ENCODE measurements at places on chromosomes 4 and X.

DNA sequence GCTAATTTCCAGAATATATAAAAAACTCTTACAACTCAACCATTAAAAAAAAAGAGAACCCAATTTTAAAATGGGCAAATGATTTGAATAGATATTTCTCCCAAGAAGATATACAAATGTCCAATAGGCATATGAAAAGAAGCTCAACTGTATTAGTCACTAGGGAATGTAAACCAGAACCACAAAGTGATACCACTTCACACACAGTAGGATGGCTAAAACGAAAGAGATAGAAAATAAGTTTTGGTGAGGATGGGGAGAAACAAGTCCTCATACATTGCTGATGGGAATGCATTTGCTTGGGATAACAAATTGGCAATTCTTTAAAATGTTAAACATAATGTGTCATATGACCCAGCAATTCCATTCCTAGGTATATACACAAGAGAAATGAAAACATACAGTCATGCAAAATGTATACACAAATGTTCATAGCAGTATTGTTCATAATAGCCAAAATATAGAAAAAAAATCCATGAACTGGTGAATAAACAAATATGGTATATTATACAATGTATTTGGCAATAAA lies 5.7 kb downstream of the TCEAL3 start:
- DNase-seq: no peak

DNA sequence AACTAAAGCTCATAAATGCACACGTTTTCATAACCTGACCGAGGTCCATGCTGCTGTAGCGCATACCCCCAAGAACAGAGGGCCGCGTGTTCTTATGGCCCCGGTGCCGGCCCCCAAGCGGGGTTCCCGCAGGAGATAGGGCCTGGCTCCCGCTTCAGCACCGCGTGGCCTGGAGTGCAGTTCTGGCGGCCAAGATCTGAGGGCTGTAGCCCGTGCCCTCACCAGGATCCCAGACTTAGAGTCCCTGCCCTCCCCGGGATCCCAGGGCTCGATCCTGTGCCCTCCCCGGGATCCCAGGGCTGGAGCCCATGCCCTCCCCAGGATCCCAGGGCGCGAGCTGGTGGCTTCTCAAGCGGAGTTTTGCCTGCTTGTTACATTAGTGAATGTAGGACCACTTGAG lies 1.0 kb upstream of the GRPEL1 start:
- DNase-seq: no peak

DNA sequence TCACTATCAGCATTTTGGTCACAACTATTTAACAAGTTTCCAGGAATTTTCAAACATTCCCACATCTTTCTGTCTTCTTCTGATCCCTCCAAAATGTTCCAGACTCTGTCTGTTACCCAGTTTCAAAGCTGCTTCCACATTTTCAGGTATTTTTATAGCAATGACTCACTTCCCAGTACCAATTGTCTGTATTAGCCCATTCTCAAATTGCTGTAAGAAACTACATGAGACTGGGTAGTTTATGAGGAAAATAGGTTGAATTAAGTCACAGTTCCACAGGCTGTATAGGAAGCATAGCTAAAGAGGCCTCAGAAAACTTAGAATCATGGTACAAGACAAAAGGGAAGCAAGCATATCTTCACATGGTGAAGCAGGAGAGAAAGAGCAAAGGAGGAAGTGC lies 475.0 kb upstream of the PCDH7 start:
- no peak for DNase-seq

- DNase-seq: no peak
Measured at GRCh38 chrX:135389717-135390116, 32.0 kb upstream of the SMIM10L2A start.

- DNase-seq: no peak
Measured at GRCh38 chrX:45712067-45712466, 511.4 kb upstream of the DIPK2B start.

- no peak for DNase-seq
Measured at GRCh38 chr4:87567191-87567590, 38.0 kb upstream of the SPARCL1 start.

DNA sequence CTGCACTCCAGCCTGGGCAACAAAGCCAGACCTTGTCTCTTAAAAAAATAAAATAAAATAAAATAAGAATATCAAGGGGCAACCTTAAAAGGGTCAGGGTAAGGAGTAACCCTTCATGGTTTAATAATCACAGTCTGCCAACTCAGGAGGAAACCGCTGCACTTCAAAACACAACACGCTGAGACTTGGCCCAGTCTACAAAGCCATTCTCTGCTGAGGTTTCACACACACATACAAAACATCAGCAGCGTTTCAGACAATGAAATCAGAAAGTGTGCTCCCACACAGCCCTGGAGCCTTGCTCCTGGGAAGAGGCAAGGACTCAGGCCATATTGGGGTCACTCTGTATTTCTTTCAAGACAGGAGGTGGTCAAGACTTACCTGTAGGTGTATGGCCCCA lies 18.3 kb downstream of the SCARB2 start:
- no peak for DNase-seq

DNA sequence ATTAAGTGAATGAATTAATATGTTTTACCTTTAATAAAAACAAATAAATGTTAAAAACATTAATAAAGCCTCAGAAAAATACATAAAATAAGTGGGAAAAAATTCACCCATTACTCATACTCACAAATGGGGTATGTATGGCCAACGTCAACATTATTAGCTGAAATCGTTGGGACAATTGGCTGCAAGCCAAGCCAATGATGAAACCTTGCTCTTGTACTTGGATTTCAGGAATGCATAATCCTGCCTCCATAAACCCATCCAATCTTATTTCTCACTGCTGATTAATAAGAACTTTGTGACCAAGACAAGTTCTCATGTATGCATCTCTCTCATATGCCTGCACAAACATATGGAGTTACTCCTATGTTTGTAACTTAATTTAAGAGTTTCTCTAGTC lies 35.3 kb upstream of the ADAMTS3 start:
- no peak for DNase-seq

GRCh38 chr4:84063619-84064018 lies 435.5 kb downstream of the NKX6-1 start:
- no peak for DNase-seq

- DNase-seq: no peak
Measured at GRCh38 chr4:23782778-23783437, 106.9 kb downstream of the PPARGC1A start.

- DNase-seq: no peak
Measured at GRCh38 chr4:26984896-26985295, 124.3 kb downstream of the STIM2 start.

DNA sequence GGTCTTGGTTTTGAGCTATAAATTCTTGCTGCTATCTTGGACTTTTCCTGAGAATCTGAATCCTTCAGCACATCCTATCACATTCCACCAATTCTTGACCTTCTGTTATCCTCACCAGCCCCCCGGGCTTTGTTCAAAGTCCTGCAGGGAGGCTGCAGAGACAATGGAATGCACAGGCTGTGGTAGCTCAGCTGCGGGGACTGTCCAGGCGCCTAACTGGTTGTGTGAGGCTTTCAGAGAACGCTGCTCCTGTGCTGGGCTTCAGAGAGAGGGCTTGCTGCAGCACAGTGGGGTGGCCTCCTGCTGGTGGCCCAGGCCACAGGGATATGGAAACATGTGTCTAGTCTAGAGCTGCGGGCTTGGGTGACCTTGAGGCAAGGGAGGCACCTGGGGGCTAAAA lies 196.3 kb upstream of the GATB start:
- no peak for DNase-seq

DNA sequence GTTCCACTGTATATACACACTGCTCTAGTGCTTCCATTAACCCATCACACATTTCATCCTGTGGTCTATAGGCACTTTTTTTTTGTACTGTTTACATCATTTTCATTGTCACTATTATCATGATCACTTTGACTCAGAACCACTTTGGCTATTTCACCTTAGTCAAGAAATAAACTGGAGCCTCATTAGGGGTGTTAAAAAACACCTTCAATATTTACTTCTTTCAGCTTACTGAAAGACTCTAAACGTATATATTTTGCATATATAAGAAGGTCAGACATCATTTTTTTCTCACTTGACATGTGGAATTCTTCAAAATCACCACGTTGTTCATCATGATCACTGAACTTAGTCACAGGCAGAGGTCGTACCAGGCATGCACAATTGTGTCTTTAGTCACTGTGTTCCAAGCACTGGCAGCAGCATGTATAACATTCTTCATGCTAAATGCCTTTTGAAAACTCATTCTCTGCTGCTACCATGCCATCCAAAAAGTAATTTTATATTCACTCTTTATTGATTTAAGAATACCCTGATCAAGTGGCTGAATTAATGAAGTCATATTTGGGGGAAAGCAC lies 229.2 kb upstream of the ARSJ start:
- no peak for DNase-seq

DNA sequence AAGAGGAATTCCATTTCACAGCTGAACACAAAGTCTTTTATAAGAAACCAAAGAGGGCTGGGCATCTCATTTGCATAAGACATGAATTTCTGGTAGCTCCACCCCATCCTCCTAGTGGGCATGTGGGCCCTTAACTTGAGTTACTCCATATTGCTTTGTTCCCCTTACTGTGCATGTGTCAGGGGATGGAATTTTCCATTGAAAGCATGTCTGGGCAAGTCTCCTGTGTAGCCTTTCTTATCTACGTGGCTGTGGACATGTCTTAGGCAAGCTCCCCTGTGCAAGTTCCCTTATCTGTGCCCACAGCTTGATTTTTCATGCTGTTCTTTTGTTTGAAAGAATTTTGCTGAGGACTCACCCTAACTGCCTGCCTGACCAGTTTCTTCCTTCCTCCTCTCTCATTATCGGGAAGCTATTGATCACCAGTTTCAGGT lies 123.5 kb upstream of the JADE1 start:
- DNase-seq: no peak

DNA sequence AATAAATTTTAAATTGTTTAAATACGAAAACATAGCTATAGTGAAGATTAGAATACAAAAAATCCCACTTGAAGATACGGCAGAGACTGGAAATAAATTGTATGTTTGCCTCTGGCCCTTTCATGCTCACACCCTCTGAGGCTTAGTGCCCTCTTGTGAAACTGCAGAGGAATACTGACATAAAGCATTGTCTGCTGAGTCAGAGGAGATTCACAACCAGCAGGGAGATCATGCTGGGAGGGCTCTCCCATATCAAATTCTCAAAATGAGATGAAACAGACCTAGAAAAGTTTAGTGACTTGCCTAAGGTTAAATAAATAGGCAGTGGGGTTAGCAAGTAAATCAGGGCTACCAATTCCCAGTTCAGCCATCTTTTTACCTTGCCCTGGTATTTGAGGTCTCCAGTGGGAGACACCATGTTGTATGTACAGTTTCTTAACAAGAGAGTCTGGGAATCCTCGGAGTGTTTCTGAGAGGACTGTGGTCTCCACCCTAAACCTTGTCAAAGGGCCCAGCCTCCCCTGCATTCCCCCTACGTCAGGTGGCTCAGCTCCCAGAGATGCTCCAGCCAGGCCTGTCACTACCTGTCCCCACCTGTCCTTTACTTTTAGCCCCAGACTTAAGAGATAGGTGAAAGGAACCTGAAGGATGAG lies 581.4 kb upstream of the DIPK2B start:
- no peak for DNase-seq

DNA sequence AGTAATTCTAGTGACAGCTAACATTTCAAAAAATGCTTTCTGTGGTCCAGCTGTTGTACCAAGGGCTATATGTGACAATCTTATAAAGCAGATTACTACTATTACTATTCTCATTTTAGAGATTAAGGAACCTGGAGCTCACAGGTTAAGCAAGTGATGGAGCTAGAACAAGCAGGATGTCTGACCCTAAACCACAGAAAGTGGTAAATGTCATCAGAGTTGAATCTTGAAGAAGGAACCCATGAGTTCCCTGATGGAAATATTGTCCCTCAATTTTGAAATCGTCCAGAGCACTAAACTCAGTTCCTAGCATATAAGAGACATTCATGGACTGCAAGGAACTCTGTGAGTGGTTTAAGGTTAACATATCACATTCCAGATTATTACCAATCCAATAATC lies 214.0 kb downstream of the APBB2 start:
- no peak for DNase-seq

DNA sequence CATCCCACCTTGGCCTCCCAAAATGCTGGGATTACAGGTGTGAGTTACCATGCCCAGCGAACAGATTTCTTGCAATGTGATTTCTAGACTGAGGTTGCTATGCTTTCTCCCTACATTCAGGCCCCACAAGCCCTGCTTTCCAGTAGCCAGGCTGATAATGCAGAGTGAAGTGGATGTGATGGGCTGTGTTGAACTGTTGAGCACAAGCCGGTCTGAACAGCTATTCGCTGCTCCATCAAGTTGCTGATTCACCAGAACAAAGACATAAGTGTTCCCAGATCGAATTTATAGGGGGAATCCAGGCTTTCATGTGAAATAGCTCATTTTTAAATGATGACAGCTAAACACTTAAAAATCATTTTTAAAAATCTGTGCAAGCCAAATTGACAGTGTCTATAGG lies 8.0 kb downstream of the NIPAL1 start:
- DNase-seq: no peak

GRCh38 chr4:185640811-185641675 lies 105.7 kb upstream of the PDLIM3 start:
- no peak for DNase-seq

DNA sequence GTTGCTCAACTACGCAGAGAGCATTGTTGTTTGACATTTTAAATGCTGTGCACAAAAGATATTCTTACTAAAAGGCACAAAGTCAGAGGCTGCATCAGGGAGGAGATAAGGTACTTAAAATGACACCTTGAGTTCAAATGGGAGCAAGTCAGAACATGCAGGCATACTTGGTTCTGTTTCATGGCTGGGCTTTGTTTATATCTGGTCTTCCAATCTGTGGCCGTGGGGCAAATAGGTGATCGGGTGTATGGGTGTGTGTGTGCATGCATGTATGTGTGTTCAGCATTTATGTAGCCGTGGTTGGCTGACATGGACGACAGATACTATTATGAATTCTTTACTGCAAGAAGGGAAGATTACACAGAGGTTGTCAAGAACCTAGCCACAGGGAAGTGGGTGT lies 106.1 kb downstream of the RASL11B start:
- no peak for DNase-seq

DNA sequence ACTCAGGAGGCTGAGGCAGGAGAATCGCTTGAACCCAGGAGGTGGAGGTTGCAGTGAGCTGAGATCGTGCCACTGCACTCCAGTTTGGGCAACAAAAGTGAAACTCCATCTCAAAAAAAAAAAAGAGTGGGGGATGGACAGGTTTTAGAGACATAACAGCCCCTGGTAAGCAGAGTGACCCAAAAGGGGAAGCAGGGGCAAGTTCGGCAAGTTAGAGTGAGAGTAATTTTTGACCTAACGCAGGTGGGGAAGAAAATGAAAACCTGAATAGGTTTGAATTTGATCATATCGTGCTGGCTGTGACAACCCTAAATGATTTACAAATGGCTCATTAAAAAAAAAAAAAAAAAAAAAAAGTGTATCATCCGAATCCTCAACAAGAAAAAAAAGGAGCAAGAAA lies 25.7 kb upstream of the TMEM131L start:
- DNase-seq: no peak

DNA sequence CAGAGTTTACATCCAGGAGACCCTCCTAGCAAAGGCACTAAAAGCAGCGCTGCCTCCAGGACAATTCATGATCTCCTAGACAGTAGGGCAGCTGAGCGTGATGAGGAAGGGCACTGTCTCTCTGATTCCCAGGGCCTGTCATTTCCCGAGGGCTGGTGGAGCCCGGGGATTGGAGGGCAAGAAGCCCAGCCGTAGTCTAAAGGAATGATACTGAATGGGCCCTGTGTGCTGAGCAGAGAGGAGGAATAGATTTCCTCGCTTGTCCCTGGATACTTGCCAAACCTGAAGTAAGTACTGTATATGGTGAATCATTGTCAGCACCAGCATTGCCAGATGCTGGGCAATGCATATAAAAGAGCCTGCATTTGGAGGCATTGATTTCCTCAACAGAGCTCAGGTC lies 88.0 kb upstream of the SLITRK2 start:
- no peak for DNase-seq

- no peak for DNase-seq
Measured at GRCh38 chrX:120559804-120560203, 958 bp downstream of the CUL4B start.
